ENCODE measurements at places on chromosomes 12 and 14.

- peak; percentile 59 for DNase-seq
Measured at GRCh38 chr12:113980537-113981337, 14.6 kb upstream of the RBM19 start.

- no peak for DNase-seq
Measured at GRCh38 chr14:90087433-90087832, 25.6 kb downstream of the KCNK13 start.

- DNase-seq = no peak
Measured at GRCh38 chr12:123011701-123012100, 31.2 kb downstream of the ARL6IP4 start.

- DNase-seq = no peak
Measured at GRCh38 chr14:60677701-60678100, 28.4 kb upstream of the SIX1 start.

DNA sequence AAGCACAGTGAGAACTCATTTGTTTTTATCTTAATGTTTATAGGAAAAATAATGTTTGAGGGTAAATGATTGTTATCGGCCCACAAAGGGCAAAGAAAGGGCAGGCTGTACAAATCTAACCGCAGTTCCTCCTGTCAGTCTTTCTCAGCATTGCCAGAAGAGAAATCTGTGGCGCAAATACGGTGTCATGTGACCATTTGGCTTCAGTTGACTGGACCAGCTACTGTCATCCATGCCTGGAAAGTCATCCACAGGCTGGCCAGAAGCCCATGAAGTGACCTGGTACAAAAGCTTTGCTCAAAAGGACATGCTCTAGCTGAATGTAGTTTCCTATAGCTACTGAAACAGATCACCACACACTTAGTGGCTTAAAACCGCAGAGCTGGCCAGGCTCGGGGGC, 43.6 kb downstream of the HCAR2 start:
- DNase-seq = no peak

- DNase-seq = peak; percentile 62
Measured at GRCh38 chr12:7667125-7667524, 1.4 kb upstream of the APOBEC1 start.

DNA sequence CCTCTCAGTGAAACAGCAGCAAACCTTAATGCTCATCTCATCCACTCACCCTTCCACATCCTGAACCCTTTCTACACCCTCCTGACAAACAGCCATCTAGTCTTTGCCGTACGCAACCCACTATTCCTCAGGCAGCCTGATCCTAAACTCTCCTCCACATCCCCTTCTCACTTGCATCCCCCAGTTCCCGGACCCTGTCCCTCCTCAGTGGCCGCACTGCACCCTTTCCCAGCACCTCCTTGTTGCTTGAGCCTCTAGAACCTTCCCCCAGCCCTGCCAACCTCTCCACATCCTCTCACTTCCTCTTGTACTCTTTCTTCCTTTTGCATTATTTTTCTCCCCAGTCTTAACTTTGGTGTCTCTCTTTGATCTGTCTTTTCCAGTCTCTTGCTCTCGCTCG, 42.9 kb downstream of the IQSEC3 start:
- no peak for DNase-seq

- no peak for DNase-seq
Measured at GRCh38 chr14:67360470-67361206, 510 bp downstream of the EIF2S1 start.

DNA sequence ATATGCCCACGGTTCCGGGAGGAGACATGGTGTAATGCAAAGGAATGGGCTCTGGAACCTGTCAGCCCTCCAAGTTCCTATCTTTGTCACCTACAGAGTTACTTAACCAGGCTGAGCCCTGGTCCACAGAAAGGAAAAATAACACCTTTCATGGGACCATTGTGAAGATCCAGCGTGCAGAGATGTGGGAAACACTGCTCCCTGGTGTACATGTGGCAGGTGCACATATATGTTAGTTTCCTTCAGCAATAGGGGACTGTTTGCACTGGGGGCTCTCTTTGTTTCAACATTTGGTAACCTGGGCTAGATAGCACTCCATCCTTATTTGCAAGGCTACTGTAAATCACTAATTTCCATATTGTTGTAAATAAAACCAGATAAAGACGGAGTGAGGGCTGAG, 72.3 kb downstream of the ANO2 start:
- peak; percentile 32 for DNase-seq

DNA sequence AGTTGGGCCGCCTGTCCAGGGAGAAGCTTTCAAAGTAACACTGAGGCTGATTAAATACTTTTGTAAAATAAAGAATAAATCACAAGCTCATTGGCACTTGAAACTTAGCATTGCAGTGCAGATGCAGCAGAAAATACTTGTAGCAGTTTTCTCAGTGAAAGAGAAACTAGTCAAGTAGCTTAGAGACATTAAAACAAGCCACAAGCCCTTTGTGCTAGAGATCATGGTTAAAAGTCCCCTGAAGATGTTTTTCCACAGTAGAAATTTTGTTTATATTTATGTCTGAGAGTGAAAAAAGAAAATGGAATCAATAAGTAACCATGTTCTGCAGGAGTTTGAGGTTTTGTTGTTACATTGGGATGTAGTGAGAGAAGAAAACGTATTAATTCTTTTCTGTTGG, 5.9 kb downstream of the PSEN1 start:
- DNase-seq = no peak

DNA sequence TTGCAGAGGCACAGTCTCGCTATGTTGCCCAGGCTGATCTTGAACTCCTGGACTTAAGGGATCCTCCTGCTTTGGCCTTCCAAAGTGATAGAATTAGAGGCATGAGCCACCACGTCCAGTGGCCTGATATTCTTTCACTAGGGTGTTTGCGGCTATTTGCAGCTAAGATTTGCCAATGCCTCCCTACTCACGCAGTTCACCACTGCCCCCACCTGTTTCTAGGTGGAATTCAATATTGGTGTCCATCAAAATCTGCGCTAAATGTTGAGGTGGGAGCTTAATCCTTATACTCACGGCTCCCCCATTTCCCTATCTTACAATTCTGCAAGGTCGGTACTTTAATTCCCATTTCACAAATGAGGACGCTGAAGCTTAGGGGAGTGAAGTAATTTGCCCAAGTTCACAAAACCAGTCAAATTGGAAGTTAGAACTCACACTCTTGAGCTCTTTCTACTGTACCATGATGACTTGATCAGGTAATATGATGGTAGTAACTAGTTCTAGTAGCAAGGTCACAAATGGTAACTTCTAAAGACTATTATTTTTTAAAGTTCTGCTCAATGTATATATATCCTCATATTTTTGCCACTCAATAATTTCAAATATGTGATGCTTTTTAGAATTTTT, 22.1 kb upstream of the LRRC9 start:
- DNase-seq = peak; percentile 40

DNA sequence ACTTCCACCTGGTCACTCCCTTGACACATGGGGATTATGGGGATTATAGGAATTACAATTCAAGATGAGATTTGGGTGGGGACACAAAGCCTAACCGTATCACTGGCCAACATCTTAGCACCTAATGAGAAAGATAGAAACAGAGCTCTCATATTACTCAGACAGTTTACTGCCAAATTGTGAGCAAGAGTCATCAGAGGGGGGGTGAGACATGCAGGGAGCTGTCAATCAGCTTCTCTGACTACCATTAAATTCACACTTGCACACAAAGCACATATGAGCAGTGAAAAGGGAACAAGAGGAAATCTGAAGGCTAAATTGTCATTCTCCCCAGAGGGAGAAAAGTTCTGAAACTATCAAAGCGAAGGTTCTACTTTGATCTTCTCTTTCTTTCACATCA, 78.1 kb upstream of the GRIN2B start:
- DNase-seq = no peak

- DNase-seq = no peak
Measured at GRCh38 chr12:45477526-45477925, 252.0 kb upstream of the ARID2 start.

- peak; percentile 4 for DNase-seq
Measured at GRCh38 chr12:14952299-14952921, 9.0 kb downstream of the ARHGDIB start.

- no peak for DNase-seq
Measured at GRCh38 chr12:47017041-47017713, 62.2 kb upstream of the PCED1B start.

DNA sequence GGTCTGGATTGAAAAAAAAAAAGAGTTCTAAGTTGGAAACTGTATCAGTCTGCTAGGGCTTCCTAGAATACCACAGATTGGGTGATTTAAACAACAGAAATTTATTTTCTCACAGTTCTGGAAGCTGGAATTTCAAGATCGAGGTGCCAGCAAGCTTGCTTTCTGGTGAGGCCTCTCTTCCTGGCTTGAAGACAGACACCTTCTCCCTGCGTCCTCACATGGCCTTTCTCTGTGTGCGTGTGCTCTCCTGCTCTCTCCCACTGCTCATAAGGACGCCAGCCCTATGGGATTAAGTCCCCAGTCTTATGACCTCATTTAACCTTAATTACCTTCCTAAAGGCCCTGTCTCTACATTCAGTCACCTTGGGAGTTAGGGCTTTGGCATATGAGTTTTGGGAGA, 215.5 kb downstream of the PIK3C2G start:
- DNase-seq = no peak

DNA sequence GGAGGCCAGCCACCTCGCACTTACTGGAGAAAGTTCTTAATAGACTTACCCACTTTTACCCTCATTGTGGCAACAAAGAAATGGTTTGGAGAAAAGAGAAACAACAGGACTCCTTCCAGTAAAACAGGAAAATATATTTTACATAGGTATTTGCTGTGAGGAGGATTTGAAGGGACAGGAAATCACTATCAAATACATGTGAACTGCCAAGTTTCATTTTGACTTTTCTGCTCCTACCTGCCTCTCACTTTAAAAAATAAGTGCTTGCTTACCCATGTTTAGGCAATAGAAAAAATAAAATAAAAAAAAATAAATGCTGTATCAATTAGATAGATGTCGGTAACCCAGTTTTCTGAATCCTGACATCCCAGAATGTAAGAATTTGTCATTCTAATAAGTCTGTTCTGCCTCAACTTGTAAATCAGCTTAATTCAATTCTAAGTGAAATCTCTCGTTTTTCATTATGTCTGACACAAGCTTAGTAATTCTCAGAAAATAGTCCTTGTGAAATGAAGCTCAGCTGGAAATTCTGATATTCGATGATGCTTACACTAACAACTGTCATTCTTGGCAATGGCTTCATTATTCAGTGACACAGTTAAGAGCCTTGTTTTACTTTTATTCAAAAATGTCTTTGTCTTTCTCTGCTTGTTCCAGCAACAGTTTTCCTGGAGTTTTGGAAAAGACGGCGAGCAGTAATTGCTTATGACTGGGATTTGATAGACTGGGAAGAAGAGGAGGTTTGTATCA, 131.3 kb downstream of the SLC5A8 start:
- DNase-seq = no peak

DNA sequence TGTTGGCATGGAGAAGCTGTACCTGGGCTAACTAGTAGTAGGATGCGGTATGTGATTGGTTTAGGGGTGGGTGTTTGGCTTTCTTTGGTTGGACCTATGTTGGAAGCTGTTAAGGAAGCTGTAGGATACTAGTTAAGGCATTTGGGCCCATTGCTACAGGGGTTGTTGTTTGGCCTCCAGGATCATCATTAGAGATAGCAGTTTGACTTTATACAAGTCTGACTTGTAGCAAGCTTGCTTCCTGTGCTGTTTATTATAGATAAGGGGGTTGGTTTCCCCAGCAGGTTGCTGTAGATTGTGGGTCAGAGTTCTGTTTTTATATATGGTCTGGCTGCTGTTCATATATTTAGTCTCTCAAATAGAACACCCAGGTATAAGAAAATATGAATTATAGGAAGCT, 1.4 kb upstream of the PRIM1 start:
- DNase-seq = no peak

GRCh38 chr12:5102261-5102789, 58.6 kb downstream of the KCNA5 start:
- DNase-seq = no peak

- no peak for DNase-seq
Measured at GRCh38 chr12:75592086-75592485, 80.7 kb upstream of the KRR1 start.

- peak; percentile 26 for DNase-seq
Measured at GRCh38 chr12:27015730-27016076, 1.5 kb upstream of the TM7SF3 start.

DNA sequence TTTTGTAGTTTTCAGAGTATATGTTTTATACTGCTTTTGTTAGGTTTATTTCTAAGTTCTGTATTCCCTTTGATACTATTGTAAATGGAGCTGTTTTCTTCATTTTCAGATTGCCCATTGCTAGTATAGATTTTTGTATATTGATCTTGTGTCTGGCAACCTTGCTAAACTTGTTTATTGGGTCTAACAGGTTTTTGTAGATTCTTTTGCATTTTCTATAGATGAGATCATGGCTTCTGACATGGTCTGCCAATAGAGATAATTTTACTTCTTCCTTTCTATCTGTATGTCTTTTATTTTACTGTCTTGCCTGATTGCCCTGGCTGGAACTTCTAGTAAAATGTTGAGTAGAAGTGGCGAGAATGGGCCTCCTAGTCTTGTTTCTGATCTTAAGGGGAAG, 40.3 kb downstream of the ANKRD9 start:
- DNase-seq = no peak

DNA sequence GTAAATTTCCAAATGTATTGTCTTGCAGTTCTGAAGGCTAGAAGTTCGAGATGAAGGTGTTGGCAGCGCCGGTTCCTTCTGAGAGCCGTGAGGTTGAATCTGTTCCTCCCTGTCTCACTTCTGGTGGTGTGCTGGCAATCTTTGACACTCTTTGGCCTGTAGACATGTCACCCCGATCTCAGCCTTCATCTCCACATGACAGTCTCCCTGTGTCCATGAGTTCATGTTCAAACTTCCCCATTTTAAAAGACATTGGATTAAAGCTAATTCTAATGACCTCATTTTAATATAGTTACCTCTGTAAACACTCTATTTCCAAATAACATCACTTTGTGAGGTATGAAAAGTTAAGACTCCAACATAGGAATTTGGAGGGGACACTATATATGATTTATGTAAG, 4.1 kb upstream of the RBM19 start:
- no peak for DNase-seq

DNA sequence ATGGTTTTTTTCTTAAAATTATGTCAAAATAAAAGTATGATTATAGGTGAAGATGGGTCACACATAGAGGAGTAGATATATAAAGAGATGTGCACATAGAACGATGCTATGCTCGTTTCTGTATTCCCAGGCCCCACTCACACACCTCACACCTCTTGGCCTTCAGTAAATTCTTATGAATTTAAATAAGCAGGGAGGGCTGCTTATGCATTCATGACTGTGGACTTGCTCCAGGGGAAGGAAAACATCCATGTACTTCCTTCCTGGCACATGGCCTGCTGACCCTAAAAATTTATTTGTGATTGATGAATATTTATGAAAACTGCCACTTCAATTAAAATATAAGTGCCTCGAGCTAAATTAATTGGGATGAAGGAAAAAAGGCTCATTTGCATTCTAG, 1306.7 kb upstream of the TMEM132C start:
- DNase-seq = no peak

DNA sequence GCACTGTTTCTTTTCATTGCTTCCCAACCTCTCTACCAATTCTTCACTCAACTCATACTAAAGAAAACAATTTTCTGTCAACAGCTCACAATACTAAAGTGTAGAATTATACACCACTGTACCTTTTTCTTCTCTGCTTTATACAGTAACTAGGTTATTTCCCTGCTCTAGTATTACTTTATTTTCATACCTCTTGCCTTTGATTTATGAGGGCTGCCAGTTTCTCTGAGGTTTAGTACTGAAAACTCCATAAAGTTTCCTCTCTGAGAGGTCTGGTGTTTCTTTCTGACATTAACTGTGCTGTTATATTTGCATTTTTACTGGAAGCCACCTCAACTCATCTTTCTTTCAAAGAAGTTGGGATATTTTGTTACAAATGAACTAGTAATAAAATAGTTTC, 63.0 kb upstream of the GRIP1 start:
- DNase-seq = no peak

GRCh38 chr14:100762089-100762515, 35.4 kb downstream of the DLK1 start:
- DNase-seq = no peak

Measured in HTR-8/SVneo (cell line).